ENCODE measurements at places on chromosomes 1 and 21.

DNA sequence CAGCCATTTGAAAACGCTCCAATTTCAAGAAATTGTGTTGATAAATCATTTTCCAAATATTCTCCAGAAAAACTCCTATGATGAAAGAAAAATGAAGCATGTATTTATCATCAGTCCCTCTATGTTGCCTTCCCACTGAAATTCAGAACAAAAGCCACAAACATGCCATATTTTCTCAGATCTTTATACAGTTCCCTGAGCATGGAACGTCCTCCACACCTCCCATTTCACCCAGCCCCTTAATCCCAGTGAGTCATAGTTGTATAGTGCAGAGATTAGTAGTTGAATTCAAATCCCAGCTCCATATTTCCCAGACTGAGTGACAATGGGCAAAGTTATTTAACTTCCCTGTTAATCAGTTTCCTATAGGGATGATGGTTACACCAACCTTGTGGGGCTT is 20.6 kb upstream of the NPL start:
- DNase-seq, result no peak

GRCh38 chr1:171032822-171033702 is 57.6 kb upstream of the FMO3 start:
- DNase-seq, result no peak

DNA sequence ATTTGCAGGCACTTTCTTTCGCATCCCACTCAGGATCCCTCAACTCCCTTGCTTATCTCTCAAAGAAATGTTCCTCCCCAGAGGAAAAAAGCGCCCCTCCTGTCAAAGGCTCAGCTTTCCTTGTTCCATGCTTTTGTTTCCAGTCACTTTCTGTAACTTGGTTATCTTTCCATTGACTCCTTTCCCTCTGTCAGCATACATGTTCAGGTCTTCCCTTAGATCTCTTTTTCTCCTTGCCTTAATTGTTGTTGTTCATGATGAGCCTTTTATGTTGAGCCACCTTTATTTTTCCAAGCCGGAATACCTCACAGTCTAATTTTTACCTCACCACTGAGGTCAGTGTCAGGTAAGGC is 46.5 kb upstream of the PODN start:
- no peak for DNase-seq

- DNase-seq, result no peak
Observed at GRCh38 chr1:70458131-70458530, 47.1 kb downstream of the CTH start.

DNA sequence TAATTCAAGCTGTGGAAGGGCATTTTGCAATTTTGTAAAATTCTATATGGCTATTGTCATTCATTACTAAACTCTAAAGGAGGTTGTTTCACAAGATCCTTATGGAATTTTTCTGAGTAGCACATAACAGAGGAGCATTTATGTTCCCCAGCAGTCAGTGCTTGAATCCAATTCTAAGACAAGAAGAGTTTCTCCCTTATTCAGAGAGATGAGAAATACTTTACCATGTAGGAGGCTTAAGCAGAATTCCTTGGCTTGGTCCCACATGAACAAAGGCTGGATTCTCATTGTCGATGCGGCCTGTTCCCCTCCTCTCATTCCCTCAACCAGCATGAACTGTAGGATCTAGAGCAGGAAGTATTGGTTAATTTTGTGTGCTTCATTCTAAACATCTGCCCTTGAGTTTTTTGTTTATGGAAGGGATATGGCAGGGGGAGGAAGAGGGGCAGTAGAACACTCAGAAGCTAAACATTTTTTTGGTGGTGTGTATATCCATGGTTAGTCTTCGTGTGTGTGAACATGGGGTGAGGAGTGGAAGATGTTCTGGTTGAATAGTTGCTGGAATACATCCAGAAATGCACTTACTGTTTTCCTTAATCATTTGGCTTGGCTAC is 74.3 kb downstream of the LAMC1 start:
- DNase-seq, result no peak

- DNase-seq, result no peak
Observed at GRCh38 chr1:201318504-201319340, 35.4 kb downstream of the PKP1 start.

GRCh38 chr21:21286170-21286798 is 288.1 kb downstream of the NCAM2 start:
- no peak for DNase-seq

DNA sequence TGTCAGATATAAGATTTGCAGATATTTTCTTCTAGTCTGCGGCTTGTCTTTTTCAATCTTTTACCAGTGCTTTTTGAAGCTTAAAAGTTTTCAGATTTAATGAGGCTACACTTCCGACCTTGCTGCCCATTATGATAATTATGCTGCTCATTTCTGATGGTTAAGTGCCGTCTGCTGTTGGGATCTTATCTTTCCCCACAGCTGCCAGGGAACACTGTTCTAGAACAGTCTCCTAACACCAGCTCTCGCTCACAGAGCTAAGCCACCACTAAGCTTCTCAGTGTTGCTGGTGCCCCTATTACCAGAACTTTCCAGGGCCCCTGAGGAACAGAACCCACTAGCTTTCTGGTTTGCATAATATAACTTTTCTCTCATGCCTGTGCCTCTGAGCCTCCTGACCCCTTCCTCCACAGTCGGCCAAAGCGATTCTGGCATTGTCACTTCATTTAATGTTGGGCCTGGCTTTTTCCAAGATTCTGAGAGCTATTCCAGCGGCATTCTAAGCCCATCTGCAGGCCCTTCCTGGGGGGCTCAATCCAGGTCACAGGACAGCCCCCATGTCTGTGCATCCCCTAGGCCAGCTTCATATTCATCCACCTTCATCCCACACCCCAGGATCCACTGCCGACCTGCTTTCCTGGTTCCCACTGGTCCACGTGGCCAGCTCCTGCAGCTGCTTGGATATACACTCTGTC is 237.0 kb downstream of the PTPRU start:
- DNase-seq, result no peak

- DNase-seq, result no peak
Observed at GRCh38 chr1:42096554-42096953, 56.7 kb upstream of the GUCA2B start.

GRCh38 chr1:202162418-202163280 is 2.2 kb upstream of the PTPN7 start:
- DNase-seq, result no peak

DNA sequence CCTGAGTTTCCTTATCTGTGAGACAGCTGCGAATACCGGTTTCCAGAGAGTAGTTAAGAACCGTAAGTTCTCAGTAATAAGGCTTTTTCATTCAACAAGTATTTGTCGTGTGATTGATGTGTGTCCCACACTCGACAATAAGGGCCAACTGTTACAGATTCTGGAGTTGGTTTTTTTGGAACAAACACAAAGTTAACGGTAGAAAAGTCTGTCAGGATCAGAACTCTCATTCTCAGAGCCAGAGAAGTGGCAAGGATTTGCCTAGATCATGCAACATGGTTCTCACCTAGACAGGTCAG is 837 bp downstream of the NUDC start:
- DNase-seq, result no peak

DNA sequence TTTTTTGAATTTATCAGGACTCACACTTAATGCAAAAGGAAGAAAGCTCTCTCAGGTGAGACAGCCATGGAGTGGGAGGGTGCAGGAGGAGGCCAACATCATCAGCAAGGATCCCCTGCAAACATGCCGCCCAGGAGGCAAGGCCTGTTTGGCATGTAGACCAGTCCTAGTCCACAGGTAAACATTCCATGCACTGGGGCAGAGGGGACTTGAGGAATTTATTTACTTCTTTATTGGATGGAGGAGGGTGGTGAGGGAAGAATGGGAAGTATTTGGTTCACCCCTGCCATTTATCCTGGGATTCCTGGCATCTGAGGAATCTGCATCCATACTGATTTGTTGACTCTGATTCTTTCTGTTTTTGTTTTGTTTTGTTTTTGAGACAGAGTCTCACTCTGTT is 1.5 kb upstream of the UQCRHL start:
- DNase-seq, result no peak

- no peak for DNase-seq
Observed at GRCh38 chr1:43783096-43783670, 75.8 kb downstream of the ST3GAL3 start.

DNA sequence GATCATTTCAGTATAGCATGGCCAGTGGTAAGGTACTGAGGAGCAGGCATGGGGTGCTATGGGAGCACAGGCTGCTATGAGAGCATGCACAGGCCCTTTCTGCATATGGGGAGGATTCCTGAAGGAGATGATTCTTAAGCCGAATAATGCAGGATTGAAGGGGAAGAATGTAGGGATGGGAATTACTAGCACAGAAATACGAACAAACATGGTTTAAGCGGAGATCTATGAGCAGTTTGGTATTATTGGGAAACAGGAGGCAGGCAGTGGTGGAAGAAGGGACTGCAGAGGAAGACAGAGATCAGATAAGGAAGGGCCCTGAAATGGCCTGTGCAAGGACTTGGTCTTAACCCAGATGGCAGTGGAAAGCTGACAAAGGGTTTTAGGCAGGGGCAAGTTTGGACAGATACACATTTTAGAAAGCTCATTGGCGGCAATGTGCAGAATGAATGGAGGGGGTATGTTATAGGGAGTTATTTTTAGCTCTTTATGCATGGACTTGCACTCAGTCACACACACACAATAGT is 1.7 kb downstream of the OSCP1 start:
- DNase-seq, result no peak

GRCh38 chr1:164380893-164381292 is 178.1 kb upstream of the PBX1 start:
- no peak for DNase-seq

GRCh38 chr1:53733975-53734649 is 4.9 kb downstream of the GLIS1 start:
- no peak for DNase-seq

DNA sequence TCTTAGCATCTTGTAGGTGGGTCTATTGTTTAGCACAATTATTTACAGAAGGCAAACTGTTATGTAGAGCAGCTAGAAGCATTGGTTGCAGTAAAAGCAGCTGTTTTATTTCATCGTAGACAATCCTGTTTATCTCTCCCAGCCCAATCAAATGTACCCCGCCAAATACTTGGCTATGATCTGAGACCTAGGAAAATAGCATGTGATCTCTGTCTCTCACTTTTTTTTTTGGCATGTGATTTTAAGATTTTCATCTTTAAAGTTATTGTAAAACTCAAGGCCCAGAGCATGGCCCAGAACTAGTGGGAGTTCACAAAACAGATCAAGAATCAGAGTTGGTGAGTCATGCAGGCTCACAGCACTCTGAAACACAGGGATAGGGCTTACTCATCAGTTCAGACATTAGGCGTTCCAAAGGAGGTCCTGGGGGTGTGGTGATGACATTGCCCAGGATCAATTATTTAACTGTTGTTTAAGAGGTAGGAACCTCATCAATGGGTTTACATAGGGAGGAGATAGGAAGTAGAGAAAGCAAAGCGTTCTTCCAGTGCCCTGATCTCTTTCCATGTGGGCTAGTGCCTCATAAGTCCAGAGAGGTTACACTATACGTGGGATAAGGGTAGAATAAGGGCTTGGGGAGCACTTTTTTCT is 40.2 kb downstream of the TBX19 start:
- DNase-seq, result no peak

- DNase-seq, result no peak
Observed at GRCh38 chr21:37281993-37282392, 14.9 kb upstream of the VPS26C start.
